ENCODE measurements at places on chromosomes 16 and 17. TPM values are rescaled to one million over a fixed set of nuclear protein-coding genes. Genes with fewer than 3 reads are reported as not detected.

- no peak overlapping the region for H3K27ac ChIP-seq
- no peak overlapping the region for H3K4me3 ChIP-seq
- no peaks in the 10 kb centered on the region for H3K27me3 ChIP-seq
- H3K4me1 ChIP-seq: peaks cover 9% of the 10 kb centered on the region
- no peaks in the 10 kb centered on the region for H3K36me3 ChIP-seq
Observed at GRCh38 chr16:57575468-57576277, 33.2 kb downstream of the ADGRG5 start.

GRCh38 chr16:78882751-78883150 lies 717.8 kb downstream of the MAF start:
- no peak for DNase-seq
- H3K27ac ChIP-seq: no peak overlapping the region
- no peaks in the 10 kb centered on the region for H3K36me3 ChIP-seq

- DNase-seq: no peak
- H3K27ac ChIP-seq: no peak overlapping the region
- peaks cover 4% of the 10 kb centered on the region for H3K36me3 ChIP-seq
- H3K4me1 ChIP-seq: peaks cover 20% of the 10 kb centered on the region
- H3K4me3 ChIP-seq: no peak overlapping the region
- H3K27me3 ChIP-seq: no peaks in the 10 kb centered on the region
Observed at GRCh38 chr17:72898725-72899124, 193.8 kb downstream of the SLC39A11 start.

DNA sequence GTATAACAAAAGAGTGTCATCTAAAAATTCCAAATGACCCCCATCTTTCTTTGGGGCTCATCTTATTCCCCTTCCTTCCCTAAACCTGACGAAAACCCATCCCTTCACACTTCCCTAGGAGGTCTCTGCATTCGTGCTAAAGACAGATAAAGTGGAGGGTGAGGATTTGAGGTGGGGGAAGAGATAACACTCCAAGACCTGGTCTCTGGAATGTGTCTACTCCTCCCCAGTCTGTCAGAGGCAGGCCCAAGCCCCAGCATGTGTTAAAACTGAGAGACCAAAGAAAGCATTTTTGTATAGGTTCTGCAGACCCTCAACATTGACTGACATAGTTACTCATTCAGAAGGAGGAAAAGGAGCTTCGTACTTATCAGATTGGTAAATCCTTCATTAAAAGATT lies 11.0 kb upstream of the LHX1 start:
- H3K27me3 ChIP-seq: peaks cover 69% of the 10 kb centered on the region
- H3K27ac ChIP-seq: no peak overlapping the region
- H3K36me3 ChIP-seq: peaks cover 2% of the 10 kb centered on the region

GRCh38 chr17:43928609-43929008 lies 13.7 kb downstream of the PPY start:
- H3K36me3 ChIP-seq: no peaks in the 10 kb centered on the region
- DNase-seq: no peak
- no peak overlapping the region for H3K4me3 ChIP-seq
- no peaks in the 10 kb centered on the region for H3K4me1 ChIP-seq

- H3K27ac ChIP-seq: no peak overlapping the region
- no peak overlapping the region for H3K4me3 ChIP-seq
- no peak for DNase-seq
- no peaks in the 10 kb centered on the region for H3K4me1 ChIP-seq
- H3K27me3 ChIP-seq: peaks cover 3% of the 10 kb centered on the region
Observed at GRCh38 chr17:73148540-73149334, 16.1 kb upstream of the SSTR2 start.

DNA sequence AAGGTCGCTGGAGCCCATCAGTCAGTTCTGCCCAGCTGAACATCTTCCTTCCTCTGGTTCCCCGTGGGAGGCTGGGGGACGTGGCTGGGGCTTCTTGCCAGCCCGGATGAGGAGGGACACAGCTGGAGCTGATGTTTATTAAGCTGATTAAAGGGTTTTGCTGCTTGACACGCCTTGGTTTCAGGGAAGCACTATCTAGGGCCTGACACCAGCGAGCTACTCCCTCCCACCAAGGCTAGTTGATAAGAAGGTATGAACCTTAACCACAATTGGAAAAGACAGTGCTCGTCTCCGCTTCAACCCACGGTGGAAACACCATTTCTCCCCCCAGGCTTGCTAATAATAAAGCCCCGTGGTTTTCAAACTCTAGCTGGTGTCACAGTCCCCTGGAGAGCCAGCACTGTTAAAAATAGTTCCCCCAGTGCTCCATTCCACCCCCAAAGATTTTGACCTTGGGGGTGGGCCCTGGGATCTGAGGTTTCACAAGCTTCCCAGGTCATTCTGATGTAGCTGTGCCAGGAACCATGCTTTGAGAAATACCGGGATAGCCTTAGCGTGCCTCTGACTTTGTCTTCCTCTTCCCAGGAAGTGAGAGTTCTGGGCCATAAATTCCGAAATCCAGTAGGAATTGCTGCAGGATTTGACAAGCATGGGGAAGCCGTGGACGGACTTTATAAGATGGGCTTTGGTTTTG lies 5.5 kb downstream of the DHODH start:
- no peak overlapping the region for H3K4me3 ChIP-seq
- H3K27ac ChIP-seq: no peak overlapping the region
- no peak for DNase-seq
- no peaks in the 10 kb centered on the region for H3K27me3 ChIP-seq
- H3K36me3 ChIP-seq: no peaks in the 10 kb centered on the region
- H3K4me1 ChIP-seq: peaks cover 5% of the 10 kb centered on the region

GRCh38 chr16:71357681-71358080 lies 842 bp upstream of the CALB2 start:
- H3K4me1 ChIP-seq: peaks cover 4% of the 10 kb centered on the region
- no peak overlapping the region for H3K27ac ChIP-seq
- no peaks in the 10 kb centered on the region for H3K36me3 ChIP-seq
- DNase-seq: no peak

DNA sequence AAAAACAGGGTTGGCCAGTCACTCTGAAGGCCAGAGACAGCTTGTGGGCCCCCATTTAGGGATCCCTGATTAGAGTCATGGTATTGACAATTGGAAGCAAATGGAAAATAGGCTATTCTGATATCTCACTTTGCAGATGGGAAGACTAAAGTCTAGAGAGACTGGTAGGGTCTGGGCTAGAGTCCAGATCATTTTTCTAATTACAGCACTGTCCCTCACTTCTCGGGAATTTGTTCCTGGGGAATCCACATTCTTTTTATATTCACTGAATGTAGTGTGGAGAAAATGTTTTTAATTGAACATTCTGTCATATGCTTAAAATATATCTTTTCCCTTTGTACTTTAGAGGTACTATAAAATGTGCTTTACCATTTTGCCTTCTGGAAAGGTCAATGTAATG lies 1.1 kb downstream of the KATNIP start:
- no peak overlapping the region for H3K27ac ChIP-seq
- peak overlapping the region; percentile 98 for H3K4me3 ChIP-seq
- peaks cover 33% of the 10 kb centered on the region for H3K4me1 ChIP-seq
- DNase-seq: no peak
- H3K36me3 ChIP-seq: no peaks in the 10 kb centered on the region

- peaks cover 17% of the 10 kb centered on the region for H3K27me3 ChIP-seq
- H3K36me3 ChIP-seq: no peaks in the 10 kb centered on the region
Observed at GRCh38 chr16:85395913-85396878, 216.9 kb upstream of the GSE1 start.

GRCh38 chr16:90023078-90023447 lies 3.8 kb upstream of the DBNDD1 start:
- H3K36me3 ChIP-seq: no peaks in the 10 kb centered on the region
- H3K4me1 ChIP-seq: peaks cover 22% of the 10 kb centered on the region
- DNase-seq: no peak
- peaks cover 35% of the 10 kb centered on the region for H3K27me3 ChIP-seq
- no peak overlapping the region for H3K4me3 ChIP-seq
- H3K27ac ChIP-seq: no peak overlapping the region

DNA sequence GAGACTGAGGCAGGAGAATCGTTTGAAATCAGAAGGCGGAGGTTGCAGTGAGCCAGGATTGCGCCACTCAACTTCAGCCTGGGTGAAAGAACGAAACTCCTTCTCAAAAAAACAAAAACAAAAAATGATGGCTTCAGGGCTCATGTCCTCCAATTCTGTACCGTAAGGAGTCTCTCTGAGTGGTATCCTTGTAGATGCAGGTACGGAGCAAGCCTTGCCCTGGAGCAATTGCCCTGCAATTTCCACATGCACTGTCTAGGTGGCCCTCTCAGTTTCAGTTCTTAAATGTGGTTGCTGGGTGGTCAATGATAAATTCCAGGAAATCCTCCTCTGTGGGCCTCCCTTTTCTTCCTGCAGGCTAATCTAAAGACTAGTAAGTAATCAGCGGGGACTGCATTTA lies 10.6 kb downstream of the TMEM238L start:
- H3K36me3 ChIP-seq: no peaks in the 10 kb centered on the region
- peaks cover 25% of the 10 kb centered on the region for H3K4me1 ChIP-seq
- H3K27me3 ChIP-seq: no peaks in the 10 kb centered on the region

DNA sequence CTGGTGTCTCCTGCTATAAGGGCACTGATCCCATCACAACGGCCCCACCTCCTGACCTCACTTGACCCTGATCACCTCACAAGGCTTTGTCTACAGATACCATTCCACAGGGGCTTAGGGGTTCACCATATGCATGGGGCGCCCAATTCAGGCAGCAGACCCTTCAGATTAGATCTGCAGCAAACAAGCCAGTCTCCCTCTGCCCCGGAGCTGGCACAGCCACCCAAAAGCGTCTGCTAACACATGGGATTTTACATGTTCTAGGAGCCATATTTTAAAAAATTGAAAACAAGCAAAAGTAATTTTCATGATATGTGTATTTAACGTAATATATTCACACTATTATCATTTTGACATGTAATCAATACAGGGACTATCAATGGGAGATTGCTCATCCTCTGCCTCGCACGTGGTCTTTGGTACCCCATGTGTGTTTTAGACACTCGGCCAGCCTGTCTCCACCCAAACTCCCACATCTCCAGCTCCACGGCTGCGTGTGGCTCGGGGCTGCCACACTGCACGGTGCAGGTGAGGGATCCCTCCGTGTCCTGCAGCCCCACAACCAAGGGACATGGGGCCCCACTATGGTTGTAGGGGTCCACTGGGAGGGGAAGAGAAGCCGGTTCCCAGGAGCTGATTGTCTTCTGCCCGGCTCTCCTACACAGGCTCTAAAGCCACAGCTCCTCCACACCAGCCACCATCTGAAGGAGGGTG lies 107.6 kb downstream of the RBFOX3 start:
- H3K27ac ChIP-seq: no peak overlapping the region
- no peak for DNase-seq
- H3K4me1 ChIP-seq: peaks cover 15% of the 10 kb centered on the region
- no peaks in the 10 kb centered on the region for H3K36me3 ChIP-seq
- H3K27me3 ChIP-seq: no peaks in the 10 kb centered on the region

- H3K27ac ChIP-seq: peak overlapping the region; percentile 51
- peaks cover 3% of the 10 kb centered on the region for H3K27me3 ChIP-seq
Observed at GRCh38 chr17:65564793-65565192, 3.3 kb upstream of the AXIN2 start.

DNA sequence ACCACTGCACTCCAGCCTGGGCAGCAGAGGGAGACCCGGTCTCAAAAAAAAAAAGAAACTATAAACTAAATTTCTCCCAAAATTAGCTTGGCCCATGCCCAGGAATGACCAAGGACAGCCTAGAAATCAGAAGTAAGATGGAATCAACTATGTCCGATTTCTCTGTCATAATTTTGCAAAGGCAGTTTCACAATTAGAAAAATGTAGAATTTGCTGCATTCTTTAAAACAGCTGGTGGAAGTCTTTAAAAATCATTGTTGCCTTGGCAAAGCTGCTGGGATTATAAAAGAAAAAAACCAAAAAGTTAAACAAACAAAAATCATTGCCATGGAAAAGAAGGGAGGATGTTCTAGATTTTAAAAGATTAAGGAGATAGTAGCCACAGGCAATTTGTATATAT lies 32.4 kb downstream of the WWP2 start:
- no peak overlapping the region for H3K27ac ChIP-seq
- peaks cover 18% of the 10 kb centered on the region for H3K4me1 ChIP-seq
- H3K27me3 ChIP-seq: no peaks in the 10 kb centered on the region
- DNase-seq: no peak
- H3K36me3 ChIP-seq: no peaks in the 10 kb centered on the region

GRCh38 chr17:17070931-17071330 lies 28.7 kb downstream of the MPRIP start:
- H3K36me3 ChIP-seq: peaks cover 9% of the 10 kb centered on the region
- H3K27ac ChIP-seq: no peak overlapping the region
- DNase-seq: no peak
- peaks cover 36% of the 10 kb centered on the region for H3K4me1 ChIP-seq
- no peaks in the 10 kb centered on the region for H3K27me3 ChIP-seq

- no peak overlapping the region for H3K4me3 ChIP-seq
- no peaks in the 10 kb centered on the region for H3K36me3 ChIP-seq
- H3K27ac ChIP-seq: no peak overlapping the region
Observed at GRCh38 chr17:57670769-57671569, 74.1 kb downstream of the CCDC182 start.

DNA sequence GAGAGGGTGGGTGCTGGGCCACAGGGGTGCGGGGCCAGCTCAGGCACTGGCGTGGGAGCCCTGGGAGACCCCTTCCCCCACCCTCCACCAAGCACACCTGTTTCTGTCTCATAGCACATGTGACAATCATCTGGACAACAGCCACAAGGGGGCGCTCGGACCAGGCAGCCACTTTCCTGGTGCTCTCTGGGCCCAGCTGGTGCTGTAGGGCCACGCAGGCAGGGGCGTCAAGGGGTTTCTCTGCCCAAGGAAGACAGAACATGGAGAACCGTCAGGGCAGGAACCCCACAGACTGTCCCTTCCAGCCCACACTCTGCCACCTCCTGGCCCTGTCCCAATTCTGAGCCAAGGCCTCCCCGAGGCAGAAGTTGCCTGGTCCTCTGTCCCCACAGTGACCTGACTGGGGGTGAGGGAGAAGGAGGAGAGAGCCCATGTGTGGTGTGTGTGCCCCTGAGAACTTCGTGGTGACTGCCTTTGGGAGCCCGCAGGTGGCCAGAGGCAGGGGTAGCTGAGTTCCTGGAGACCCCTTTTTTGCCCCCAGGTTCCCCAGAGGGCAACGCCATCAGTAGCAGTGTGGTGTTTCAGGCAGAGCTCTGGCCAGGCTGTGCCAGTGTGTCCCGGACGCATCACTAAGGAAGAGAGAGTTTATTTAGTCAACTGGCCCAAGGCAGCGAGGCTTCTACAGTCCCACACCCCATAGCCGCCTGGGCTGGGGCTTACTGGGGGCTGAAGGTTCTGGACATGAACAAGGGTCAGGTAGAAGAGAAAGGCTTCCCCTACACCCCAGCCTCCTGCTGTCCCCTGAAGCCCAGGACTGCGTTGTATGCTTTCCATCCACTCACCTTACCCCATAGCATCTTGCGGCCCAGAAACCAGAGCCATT lies 3.1 kb upstream of the SETD6 start:
- peak overlapping the region; percentile 82 for H3K4me3 ChIP-seq
- peaks cover 18% of the 10 kb centered on the region for H3K27me3 ChIP-seq
- H3K4me1 ChIP-seq: peaks cover 28% of the 10 kb centered on the region

DNA sequence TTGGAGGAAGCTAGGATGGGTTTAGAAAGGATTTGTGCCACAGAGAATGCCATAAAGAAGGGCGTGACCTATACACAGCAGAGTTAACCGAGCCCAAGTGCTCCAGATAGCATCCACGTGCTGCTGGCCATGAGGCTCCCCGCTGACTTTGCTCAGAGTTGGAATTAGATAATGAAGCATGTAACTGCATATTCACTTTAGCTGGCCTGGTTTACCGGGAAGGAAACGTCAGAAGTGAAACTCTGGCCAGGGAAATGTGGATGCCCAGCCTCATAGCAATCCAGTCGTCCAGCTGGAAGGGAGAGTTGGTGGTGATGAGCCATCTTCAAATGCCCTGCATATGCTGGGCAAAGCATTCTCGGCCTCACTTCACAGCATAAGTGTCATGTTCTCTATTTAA lies 6.1 kb downstream of the KRT35 start:
- H3K27me3 ChIP-seq: peaks cover 5% of the 10 kb centered on the region
- no peak overlapping the region for H3K4me3 ChIP-seq
- peaks cover 4% of the 10 kb centered on the region for H3K4me1 ChIP-seq
- no peaks in the 10 kb centered on the region for H3K36me3 ChIP-seq

CACNG3 gene
- not detected for total RNA-seq

RASD1 gene
- 8.3 TPM for total RNA-seq

ZNF423 gene
- 55.4 TPM for total RNA-seq

ZG16 gene
- total RNA-seq: not detected

MILR1 gene
- not detected for total RNA-seq
